NT2/D1 (cell line): ENCODE measurements at places on chromosomes 11 and 22.

- DNase-seq, result no peak
Measured at GRCh38 chr11:125873881-125874555, 13.4 kb upstream of the HYLS1 start.

DNA sequence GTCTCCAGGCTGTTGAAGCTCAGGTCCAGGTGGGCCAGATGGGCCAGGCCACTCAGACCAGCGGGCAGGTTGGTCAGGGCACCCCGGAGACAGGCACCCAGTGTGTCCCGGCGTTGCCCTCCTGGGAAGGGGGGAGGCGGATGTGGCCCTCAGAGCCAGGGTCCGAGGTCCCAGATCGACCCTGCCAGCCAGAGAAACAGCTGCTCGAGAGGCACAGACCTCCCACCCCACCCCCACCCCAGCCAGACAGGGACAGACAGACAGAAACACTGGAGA, 1.6 kb downstream of the PIDD1 start:
- DNase-seq, result no peak

DNA sequence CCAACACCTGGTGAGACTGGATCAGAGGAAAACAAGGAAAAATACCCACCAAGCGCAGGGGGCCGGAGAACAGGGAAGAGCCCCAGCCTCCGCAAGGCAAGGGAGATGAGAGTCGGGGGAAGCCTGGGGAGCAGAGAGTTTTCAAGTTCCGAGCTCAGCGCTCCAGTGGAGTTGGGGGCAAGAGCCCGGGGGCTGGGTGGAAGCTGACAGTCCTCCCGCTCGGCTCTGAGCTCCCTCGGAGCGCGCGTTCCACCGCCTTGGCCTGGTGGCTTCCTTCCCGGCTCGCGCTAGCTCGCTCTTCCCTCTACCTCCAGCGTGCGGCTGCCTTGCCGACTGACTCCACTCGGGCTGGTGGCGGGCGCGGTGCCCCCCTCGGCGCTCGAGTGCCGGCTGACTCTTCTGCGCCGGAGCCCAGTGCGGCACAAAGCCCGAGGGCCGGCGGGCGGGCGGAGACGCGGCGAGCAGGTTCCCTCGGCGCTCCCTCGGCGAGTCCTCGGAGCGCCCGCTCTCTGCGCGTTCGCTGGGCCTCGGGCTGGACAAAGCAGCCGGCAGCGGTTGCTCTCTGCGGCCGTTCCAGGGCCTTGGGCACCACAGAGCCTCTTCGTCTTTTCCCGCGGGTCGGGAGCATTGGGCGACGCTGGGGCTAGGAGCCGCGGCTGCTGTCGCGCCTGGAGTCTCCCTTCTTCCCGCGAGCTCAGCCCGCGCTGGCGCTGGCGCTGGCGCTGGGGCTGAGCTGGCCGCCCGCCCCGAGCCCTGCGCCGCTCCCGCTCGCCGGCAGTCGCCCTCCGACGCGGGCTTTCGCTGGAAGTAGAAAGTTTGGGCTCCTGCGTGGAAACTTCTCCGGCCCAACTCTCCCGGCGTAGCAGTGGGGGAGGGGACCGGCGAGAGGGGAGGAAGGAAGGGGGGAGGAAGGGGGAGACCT, 1.0 kb downstream of the PAX6 start:
- DNase-seq, result no peak

DNA sequence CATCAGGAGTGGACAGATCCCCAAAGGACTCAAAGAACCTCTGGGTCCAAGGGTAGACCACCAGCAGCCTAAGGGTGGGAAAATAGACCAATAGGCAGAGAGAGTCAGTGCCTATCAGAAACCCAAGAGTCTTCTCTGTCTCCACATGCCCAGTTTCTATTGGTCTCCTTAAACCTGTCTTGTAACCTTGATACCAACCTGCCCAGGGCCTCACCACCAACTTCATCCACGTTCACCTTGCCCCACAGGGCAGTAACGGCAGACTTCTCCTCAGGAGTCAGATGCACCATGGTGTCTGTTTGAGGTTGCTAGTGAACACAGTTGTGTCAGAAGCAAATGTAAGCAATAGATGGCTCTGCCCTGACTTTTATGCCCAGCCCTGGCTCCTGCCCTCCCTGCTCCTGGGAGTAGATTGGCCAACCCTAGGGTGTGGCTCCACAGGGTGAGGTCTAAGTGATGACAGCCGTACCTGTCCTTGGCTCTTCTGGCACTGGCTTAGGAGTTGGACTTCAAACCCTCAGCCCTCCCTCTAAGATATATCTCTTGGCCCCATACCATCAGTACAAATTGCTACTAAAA, at the start of gene HBB:
Gene HBB (minus strand): TSS at position 340 of the 579 bp plus-strand sequence. CDS start 50 bp downstream, at position 290.
- no peak for DNase-seq

DNA sequence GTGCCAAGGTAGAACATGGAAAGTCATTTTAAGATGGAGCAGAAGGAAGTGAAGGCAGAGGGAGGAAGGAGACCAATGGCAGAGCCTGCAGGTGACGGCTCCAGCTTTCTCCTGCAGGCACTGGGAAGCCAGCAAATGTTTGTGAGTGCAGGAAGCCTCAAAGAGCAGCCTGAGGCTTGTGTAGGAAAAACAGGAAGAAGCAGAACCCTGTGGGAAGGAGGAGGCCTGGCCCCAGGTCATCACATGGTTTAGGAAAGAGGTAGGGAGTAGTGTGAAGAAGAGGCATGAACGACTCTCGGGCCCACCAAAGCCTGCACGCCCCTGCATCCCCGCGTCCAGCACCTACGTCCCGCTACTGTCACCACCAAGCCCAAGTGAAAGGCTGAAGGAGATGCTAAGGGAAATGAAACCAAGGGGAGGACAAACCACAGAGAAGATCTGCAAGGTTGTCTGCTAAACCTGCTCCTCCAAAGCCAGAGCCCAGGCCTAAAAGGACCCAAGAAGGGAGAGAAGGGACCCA, 151.5 kb downstream of the CHST1 start:
- no peak for DNase-seq

DNA sequence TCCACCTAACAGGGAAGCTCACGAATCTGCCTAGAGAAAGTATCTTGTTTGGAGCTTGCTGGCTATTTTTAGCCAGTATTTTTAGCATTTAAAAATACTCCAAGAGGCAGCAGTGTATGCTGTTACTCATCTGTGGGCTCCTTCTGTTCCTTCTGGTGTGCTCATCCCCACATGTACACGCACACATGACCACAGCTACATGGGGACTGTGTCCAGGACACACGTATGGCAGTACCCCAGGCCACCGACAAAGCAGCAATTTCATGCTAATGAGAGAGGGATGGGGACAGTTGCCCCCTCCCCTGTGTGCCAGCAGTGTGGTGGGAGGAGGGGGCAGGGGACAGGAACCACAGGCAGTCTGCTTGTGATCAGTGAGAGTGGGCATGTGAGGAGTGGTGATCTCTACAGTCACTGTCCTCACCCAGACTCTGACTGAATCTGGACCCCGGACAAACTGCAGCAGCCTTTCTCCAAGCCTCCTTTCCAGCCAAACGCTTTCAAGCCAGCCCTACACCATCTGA, 16.4 kb downstream of the USP2 start:
- DNase-seq, result no peak

GRCh38 chr11:92123540-92123939, 101.1 kb upstream of the FAT3 start:
- no peak for DNase-seq

DNA sequence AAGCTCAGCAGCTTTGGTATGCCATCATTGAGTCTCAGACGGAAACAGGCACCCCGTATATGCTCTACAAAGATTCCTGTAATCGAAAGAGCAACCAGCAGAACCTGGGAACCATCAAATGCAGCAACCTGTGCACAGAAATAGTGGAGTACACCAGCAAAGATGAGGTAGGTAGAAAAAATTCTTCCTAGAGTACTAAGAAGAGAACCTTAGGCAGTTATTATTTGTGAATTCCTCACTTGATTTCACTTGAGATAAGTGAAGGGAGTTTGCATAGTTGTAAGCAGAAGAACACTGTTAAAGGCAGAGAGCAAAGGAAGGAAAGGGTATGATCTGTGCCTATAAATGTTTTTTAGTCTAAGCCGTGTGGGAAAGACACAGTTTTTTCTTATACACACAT, 28.6 kb downstream of the RRM1 start:
- DNase-seq, result no peak

GRCh38 chr11:119610836-119611426, 118.1 kb downstream of the NECTIN1 start:
- no peak for DNase-seq

DNA sequence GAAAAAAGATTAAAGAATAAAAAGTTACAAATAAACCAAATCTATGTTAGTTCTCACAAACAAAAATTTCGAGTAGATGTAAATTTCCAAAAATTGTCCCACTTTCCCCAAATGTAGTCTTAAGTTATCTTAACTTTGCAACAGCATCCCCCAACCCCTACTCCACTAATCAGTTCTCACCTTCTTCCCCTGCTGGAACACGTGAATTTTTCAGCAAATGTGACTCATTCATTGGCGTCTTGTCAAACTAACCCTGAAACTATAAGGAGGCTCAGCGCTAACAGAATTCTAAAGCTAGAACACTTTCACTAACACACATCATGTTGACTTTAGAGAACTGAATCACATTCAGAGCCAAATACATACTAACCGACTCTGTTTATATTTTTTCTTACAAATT, 46.1 kb downstream of the PHF21A start:
- no peak for DNase-seq

GRCh38 chr22:43988960-43989359, 33.7 kb downstream of the SAMM50 start:
- no peak for DNase-seq

- no peak for DNase-seq
Measured at GRCh38 chr11:69841859-69842698, 22.9 kb upstream of the FGF3 start.

DNA sequence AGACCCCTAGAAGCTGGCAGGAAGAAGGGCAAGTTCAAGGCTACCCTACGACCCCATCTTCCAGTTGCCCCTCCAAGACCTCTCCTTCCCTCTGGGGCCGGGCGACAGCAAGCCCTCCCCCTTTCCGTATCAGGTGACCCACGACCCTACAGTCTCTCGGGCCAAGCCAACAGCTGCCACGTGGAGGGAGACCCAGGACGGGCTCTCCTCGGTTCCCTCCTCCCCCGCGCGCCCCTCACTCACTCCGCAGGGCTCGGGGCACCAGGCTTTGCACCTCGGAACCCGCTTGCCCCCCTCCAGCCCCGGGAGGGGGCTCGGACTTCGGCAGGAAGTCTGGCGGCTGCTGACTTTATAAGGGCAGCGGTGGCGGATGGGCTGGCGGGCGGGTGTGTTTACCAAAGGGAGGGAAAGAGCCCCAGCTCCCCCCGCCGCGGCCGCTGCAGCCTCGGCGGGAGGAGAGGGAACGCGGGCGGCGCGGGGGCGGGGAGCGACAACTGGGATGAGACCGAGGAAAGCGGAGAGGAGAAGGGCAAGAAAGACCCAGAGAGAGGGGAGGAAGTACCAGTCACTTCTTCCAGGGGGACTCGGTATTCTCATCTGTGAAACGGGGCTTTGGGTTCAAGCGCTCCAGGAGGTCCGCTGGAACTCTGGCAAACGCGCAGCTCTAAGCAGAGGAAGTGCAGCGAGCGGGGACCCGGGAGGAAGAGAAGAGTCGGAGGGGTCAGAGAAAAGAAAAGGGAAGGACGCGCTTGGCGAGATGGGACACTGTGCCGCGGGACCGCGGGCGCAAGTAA, 767 bp downstream of the SLC43A1 start:
- DNase-seq, result no peak

- no peak for DNase-seq
Measured at GRCh38 chr11:65788821-65789220, 2.0 kb downstream of the OVOL1 start.

DNA sequence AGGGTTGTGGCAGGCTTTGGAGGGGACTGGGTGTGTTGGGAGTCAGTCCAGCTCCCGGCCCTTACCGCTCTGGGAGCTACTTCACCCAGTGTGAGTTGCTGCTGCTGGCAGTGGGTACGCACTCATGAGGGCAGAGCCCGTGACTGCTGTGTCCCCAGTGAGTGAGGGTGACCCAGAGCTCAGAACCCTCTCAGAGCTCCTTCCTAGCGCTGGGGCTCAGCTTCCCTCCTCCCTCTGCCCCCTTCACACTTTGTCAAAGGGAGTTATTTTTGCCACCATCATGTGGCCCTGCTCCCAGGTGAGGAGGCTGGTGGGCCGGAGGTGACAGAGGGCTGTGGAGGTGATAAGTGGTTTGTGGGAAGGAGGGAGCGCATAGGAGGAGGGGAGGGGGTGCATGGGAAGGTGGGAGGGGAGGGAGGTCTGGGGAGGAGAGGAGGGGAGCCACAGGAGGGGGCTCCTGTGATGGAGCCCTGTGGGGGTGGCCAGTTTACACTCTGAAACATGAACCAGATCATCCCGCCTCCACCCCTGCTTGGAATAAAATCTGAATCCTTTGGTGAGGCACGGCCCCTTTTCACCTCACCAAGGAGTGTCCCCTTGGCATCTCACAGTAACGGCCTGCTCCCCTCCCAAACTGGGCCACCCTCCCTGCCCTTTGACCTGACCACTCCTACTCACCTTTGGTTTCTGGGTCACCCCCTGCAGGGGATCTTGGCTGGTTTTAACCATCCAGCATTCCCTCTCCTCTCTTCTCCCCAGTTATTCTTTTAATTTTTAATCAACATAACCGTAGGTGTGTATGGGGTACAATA, 9.9 kb downstream of the NDUFV1 start:
- no peak for DNase-seq

- DNase-seq, result no peak
Measured at GRCh38 chr11:34513682-34514449, at the start of gene ELF5. Gene ELF5 (minus strand): TSS chr11:34513794. CDS start chr11:34505749, 8,045 bp downstream.

DNA sequence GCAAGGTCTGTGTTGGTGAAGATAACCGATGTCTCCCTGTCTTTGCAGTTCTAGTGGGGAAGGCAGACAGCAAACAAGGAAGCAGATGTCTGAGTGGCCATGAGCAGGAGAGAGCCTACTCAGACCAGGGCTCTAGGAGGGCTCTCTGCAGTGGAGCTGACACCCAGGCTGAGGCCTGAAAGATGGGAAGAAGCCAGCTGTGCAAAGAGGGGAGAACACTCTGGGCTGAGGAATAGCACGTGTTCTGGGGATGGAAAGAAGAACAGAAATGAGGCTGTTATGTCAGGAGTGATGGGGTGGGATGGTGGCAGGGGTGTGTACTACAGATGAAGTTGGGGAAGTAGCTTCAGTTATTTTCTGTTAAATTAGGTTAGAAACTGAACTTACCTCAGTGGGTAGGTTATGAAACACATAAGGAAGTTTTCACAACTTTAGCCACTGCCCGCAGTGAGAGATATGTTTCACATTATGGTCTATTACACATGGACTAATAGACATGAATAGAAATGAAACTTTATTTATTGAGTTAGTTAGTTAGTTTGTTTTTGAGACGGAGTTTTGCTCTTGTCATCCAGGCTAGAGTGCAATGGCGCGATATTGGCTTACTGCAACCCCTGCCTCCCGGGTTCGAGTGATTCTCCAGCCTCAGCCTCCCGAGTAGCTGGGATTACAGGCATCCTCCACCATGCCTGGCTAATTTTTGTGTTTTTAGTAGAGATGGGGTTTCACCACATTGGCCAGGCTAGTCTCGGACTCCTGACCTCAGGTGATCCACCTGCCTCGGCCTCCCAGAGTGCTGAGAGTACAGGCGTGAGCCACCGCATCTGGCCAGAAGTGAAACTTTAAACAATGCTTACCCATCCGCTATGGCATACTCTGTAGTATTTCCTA, 7.8 kb downstream of the DCPS start:
- DNase-seq, result no peak

GRCh38 chr11:106063009-106063408, 14.1 kb downstream of the KBTBD3 start:
- no peak for DNase-seq

- no peak for DNase-seq
Measured at GRCh38 chr11:125083312-125084056, 20.4 kb downstream of the SLC37A2 start.

GRCh38 chr11:87007963-87008362, 29.8 kb upstream of the TMEM135 start:
- DNase-seq, result no peak
